CD14-positive monocyte (primary cell): ENCODE measurements at places on chromosomes 3 and 15.
A peak's percentile ranks its signal among the peaks of the same experiment; 100 is the strongest.

DNA sequence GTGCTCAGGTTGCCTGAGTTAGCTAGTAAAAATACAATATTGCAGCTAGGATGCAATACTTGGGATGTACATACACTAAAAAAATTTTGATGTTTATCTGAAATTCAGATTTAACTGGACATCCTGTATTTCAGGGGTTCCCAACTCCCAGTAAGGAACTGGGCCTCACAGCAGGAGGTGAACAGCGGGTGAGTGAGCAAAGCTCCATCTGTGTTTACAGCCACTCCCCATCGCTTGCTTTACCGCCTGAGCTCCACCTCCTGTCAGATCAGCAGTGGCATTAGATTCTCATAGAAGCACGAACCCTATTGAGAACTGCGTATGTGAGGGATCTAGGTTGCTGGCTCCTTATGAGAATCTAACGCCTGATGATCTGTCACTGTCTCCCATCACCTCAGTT lies 285.1 kb upstream of the PROK2 start:
- no peak for DNase-seq

- DNase-seq, result no peak
Observed at GRCh38 chr15:68241088-68241935, 11.8 kb upstream of the CLN6 start.

DNA sequence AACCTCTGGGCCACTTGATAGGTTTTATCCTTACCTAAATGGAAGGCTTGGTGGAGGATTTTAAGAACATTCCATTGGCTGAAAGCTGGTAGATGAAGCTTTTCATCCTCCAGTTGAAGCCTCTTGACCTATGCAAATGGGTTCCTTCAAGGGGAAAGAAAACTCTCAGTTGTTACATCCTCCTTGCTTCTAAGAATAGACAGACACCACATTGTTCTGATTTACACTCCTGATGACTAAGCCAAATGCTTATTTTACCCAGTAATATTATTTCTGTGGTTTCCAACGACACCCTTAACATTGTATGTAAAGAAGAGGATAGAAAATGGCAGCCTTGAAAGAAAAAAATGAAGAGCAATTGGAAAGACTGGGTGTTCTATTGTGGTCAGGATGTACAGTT lies 480.5 kb downstream of the OTOL1 start:
- no peak for DNase-seq

GRCh38 chr15:101162701-101163483 lies 89.0 kb downstream of the CHSY1 start:
- no peak for DNase-seq

- no peak for DNase-seq
Observed at GRCh38 chr3:193391902-193392301, 13.3 kb upstream of the ATP13A5 start.

DNA sequence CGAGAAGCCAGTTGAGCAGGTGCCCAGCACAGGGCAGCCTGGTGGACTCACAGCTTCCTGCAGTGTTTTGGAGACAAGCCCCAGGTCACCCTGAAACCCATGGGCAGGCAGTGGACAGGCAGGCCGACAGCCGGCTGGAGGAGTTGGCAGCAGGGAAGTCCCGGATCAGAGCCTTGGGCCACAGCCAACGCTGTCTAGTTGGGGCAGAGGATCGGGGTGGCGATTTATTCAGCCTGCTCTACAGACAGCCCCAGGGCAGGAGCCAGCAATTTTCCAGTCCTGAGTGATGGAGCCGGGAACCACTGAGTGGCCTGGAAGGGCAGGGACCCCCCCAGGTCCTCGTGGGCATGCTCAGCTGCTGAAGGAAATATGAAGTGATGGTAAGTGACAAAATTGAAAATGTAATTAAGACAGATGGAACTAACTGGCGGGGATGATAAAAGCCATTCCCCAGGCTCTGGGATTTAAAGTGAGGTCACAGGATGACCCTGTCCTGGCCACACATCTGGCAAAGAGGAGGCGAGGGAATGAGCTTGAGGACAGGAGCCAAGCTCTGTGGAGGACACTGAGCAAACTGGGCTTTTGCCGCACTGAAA lies 34.4 kb upstream of the TBC1D21 start:
- no peak for DNase-seq

- DNase-seq, result no peak
Observed at GRCh38 chr3:87420171-87420570, 143.8 kb upstream of the POU1F1 start.

- DNase-seq, result no peak
Observed at GRCh38 chr3:187799942-187800641, 54.8 kb upstream of the BCL6 start.

DNA sequence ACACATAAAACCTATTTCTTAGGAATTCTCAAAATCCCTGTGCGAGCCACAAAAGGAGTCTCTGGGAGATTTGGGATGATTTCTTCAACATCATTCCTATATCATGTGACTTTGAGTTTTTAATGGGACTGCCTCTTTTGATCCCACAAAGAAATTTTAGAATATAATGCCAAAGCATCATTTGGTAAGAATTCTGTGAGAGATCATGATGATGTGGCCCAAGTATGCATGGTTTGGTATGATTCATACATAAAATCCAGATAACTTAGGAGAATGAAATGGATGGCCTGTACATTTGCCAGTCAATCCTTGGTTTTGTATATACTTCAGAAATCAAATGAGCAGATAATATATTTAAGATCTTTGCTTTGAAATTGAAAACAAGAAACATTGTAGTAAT lies 61.3 kb downstream of the UBE2E2 start:
- no peak for DNase-seq

GRCh38 chr15:45129651-45130129 lies at the start of the genes DUOX1 and DUOXA1:
Gene DUOX1, plus strand, starts transcription at chr15:45129994. Its CDS starts 1,973 bp downstream, at chr15:45131967.
Gene DUOXA1, minus strand, starts transcription at chr15:45129879. Its CDS starts 6,865 bp downstream, at chr15:45123014.
- DNase-seq, result no peak

GRCh38 chr15:68567345-68567744 lies 11.4 kb upstream of the CORO2B start:
- no peak for DNase-seq

GRCh38 chr15:92068121-92068520 lies 214.6 kb downstream of the SLCO3A1 start:
- peak; percentile 67 for DNase-seq

GRCh38 chr3:58258392-58259055 lies 20.9 kb downstream of the ABHD6 start:
- DNase-seq, result no peak

- no peak for DNase-seq
Observed at GRCh38 chr3:7518026-7518425, 657.1 kb downstream of the GRM7 start.

- DNase-seq, result no peak
Observed at GRCh38 chr3:168414149-168414548, 318.4 kb upstream of the GOLIM4 start.

- peak; percentile 71 for DNase-seq
Observed at GRCh38 chr15:40046721-40047414, 7.9 kb upstream of the SRP14 start.

- no peak for DNase-seq
Observed at GRCh38 chr3:128556907-128557306, 63.9 kb upstream of the GATA2 start.

- DNase-seq, result no peak
Observed at GRCh38 chr3:184597829-184598573, 36.4 kb downstream of the EPHB3 start.

DNA sequence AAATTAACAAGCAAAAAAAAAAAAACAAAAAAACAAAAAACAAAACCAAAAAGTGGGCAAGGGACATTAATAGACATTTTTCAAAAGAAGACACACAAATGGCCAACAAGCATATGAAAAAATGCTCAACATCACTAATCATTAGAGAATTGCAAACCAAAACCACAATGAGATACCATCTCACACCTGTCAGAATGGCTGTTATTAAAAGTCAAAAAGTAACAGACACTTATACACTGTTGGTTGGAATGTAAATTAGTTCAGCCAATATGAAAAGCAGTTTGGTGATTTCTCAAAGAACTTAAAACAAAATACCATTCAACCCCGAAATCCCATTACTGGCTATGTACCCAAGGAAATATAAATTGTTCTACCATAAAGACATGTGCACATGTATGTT lies 222.4 kb upstream of the CD96 start:
- no peak for DNase-seq

DNA sequence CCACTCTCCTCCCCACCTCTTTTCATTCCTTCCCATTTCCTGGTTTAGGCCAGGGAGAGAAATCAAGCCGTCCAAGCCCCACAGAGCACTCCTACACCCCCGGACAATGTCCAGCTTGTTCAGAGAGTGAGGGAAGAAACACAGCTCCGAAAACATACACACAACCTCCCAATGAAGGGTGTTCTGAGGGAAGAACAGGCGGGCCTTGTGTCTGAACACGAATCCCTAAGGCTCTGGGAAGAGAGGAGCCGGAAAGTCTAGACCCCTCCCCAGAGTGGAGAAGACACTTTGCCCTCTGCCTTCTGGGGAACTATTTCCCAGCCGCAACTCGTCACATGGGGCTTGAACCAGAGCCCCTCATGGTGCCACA lies 30.5 kb downstream of the ACAN start:
- DNase-seq, result no peak

- peak; percentile 43 for DNase-seq
Observed at GRCh38 chr3:25856902-25857518, 67.1 kb downstream of the OXSM start.

DNA sequence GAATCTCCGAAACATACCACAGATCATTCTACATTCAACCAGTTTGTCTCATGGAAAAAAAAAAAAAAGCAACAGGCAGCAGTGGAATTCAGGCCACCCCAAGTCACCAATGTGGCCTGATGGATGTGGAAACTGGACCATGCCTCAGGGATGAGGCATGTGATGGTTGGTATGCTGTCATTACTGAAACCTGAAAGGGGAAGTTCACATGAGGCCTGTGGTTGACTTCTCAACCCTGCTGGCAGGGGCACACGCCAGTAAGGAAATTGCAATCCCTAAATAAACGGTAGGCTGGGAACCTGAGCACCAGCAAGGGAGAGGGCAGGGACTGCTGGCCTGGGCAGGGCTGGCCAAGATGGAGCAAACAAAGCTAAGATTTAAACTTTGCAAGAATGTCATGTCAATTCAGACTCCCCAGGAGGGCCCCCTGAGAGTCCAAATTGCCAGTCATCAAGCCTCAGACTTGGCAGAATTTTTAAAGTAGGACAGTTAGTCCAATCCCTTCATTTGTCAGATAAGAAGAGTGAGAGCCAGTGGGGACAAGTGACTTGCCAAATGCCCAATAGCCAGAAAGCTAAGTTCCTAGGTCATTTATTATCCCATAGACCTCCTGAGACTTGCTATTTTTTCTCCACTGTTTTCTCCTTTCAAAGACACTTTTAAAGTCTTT lies 310.4 kb downstream of the ERC2 start:
- peak; percentile 72 for DNase-seq

GRCh38 chr15:76787273-76787672 lies 117.9 kb downstream of the SCAPER start:
- DNase-seq, result no peak

DNA sequence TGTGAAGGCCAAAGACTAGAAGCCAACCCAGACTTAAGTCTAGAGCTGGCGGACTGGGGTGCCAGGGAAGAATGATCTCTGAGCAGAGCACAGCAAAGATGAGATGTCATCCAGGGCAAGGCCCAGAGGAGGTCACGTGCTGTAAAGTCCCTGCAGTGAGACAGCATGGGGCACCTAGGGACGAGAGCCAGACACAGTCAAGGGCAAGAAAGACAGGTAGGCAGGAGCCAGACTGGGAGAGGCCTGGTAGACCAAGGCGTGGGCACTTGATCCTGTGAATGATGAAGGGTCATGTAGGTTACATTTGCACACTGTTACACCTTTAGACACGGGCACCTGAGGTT lies 379.7 kb upstream of the PROK2 start:
- DNase-seq, result no peak

DNA sequence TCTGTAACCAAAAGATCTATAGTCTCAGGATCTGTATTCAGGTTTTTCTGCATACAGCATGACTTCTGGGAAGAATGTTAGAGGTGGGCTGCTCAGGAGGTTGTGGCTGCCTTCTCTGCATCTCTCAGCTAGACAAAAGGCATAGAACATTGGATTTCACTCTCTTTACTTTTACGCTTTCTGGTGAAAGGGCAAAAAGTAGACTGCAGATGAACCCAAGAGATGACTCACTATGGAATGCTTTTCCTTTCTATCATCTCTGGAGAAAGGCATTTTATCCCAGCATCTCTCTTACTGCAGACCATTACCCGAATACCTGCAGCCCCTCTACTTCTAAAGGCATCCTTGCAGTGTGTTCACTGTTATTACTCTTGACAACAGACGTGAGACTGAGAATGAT lies 222.2 kb downstream of the WNT5A start:
- no peak for DNase-seq

DNA sequence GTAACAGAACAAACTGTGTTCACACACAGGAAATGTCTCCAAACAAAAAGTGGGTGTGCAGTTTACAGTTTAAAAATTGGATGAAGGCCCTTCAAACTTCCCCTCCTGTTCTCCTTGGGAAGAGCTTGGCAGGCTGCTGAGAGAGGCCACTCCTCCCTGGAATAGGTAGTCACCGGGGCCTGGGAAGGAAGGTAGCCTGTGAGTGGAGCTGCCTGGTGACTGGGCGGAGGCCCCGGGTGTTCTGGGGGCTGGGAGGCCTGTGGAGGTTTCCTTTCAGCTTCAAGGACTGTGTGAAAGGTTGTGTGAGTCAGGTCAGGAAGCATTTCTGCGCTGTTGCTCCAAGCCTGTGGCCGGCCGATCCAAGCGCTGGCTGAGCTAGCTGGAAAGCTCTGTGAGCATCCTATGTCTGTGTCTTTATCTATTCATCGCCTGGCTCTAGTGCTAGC lies 14.1 kb downstream of the SLCO3A1 start:
- DNase-seq, result no peak

GRCh38 chr3:153348457-153349107 lies 186.6 kb downstream of the RAP2B start:
- DNase-seq, result peak; percentile 30

GRCh38 chr15:74631935-74632560 lies 16.4 kb downstream of the CLK3 start:
- peak; percentile 33 for DNase-seq

DNA sequence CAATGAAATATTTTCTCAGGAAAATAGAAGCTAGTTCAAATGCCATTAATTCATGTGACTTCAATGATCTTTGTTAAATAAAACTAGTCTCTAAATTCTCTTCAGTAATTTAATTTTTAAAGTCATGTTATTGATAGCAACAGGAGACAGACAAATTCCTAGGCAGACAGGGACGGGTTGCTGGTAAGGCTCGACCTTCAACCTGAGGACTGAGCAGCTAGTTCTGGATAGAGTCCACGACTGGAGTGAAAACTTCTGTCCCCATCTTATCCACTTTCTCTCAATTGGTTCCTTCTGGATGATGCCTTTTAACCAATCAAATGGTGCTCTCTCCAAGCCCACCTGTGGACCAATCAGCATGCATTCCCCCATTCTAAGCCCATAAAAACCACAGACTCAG lies 43.8 kb upstream of the C2CD4B start:
- DNase-seq, result no peak

GRCh38 chr3:10299175-10299574 lies 6.4 kb upstream of the GHRL start:
- DNase-seq, result no peak

DNA sequence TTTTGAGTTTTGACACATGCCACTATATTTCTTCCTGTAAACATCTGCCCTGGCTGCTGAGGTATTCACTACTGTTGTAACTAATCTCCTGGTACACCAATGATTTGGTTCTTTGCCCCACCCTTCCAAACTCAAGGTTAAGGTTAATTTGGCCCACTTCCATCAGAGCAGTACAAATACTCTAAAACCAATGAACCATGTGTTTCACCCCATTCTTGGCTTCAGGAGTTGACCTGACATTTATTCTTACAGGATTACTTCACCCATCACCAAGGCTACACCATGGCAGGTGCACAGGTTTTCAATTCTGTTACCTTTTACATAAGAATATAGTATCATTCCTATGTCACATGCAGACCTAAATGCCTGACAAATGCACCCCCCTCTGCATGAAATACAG lies 1179.9 kb downstream of the ZPLD1 start:
- no peak for DNase-seq
